Stimulated activated CD4-positive, alpha-beta T cell treated with anti-CD3 and anti-CD28 coated beads, Interleukin-15, amount 100 ng/mL, for 48 hours (primary cell): ENCODE measurements at places on chromosomes 5 and 9.
A peak's percentile ranks its signal among the peaks of the same experiment; 100 is the strongest.

- DNase-seq: no peak
These were observed 43.8 kb downstream of the SPRY4 start for GRCh38 chr5:142281008-142281367.

DNA sequence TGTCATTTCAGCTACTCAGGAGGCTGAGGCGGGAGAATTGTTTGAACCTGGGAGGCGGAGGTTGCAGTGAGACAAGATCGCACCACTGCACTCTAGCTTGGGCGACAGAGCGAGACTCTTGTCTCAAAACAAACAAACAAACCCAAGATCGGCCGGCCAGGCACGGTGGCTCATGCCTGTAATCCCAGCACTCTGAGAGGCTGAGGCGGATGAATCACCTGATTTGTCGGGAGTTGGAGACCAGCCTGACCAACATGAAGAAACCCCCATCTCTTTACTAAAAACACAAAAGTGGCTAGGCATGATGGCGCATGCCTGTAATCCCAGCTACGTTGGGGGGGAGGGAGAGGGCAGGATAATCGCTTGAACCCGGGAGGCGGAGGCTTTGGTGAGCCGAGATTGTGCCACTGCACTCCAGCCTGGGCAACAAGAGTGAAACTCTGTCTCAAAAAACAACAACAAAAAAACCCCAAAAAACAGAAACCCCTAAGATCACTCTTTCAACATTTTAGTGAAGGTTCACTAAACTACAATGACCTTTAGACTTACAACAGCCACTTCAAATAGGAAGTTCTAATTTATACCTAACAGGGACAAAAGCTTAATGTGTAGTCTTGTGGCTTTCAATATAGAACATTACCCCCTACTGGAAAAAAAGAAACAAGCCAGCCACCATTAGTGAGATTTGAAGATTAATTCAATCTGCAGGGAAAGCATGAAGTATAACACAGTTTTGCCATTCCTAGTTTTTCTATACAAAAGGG is 7.0 kb downstream of the HSPA9 start:
- no peak for DNase-seq

DNA sequence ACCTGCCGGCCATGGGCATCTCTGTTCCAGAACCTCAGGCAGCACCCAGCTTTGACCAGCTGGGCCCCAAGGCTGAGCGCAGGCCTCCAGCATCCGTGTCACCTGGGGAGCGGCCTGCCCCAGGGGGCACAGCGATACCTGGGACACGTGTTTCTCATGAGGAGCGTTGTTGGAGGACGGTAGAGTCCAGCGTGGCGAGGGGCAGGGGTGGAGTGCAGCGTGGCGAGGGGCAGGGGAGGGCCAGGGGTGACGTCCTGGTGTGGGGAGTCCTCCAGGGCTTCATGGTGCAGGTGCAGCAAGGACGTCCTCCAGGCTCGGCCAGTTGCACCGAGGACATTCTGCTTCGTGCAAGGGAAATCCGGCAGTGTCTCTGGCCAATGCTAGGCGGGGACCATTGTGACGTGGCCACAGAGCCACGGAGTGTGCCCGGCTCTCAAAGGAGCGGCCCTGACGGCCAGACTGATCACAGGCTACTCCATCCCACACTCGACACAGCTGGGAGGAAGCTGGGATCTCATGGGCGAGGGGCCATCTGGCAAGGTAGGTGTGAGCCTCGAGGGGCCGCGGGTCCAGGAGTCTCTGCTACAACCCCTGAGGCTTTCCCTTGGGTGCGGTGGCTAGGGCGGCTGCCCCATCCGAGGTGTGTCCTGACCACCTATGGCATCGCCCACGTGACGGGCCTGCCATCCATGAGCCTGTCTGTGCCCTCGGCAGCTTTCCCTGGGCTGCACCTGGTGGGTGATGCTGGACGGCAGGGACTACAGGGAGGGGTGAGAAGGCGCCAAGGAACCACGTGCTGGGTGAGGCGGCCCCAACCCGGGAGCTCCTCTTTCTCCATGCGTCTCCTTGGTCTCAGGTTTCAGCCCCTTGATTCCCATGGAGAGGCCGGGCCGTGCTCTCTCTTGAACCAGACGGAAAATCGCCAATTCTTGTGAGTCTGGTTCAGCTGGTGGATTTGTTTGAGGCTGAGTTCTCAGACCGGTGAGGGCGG is 33.8 kb downstream of the SLC9A3 start:
- DNase-seq: no peak

DNA sequence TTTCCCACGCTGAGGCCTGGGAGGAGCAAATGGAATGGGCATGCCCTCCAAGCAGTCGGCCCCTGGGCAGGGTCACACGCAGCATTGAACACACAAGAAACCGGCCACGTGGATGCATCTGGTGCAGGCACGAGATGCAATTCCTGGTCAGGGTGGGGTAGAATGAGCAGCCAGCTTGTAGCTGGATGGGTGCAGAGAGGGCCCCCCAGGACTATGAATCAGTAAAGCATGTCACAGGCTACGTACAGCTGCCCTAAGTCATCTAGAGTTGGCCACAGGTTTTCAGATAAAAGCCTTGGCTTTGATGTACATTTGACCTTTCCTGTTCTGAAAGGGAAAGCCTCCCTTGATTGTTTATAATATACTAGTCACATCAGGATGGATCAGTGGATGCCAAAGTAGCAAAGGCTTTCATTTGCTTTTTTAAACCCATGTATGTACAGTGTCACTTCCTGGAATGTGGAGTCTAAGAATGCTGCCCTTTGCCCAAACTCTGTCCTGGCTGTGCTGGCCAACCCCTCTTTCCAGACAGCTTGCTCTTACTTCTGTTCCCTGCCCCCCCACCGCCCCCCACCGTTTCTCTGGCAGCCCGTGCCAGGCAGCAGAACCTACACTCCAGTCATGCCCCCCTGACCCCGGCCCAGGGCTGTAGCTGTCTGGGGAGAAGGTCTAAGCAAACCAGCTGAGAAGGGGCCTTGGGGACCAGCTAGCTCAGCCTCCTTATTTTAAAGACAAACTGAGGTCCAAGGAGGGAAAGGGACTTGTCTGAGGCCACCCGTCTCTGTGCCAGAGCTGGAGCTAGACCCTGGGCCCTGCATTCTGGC is 169.2 kb downstream of the HSPA4 start:
- DNase-seq: no peak

- no peak for DNase-seq
These were observed 348.8 kb downstream of the HTR1A start for GRCh38 chr5:63613442-63613841.

DNA sequence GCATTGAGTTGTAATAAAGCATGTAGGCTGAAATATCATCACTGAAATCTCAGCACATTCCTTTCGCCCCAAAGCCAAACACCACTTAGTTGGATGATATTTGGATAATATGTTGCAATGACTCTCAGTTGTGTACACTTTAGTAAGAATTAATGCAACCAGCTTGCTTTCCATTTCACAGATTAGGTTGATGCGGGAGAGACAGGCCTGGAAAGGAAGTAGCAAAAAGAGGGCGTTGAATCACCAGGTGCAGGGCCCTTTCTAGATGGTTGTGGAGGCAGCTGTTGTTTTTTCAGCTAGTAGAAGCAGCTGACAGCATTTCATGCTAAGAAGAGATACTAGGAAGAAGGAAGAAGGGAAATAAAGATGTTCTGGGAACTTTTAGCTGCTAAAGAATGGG is 30.9 kb downstream of the DMRT3 start:
- no peak for DNase-seq

- no peak for DNase-seq
These were observed at the start of gene GFI1B for GRCh38 chr9:132978451-132979131. Gene GFI1B, plus strand, starts transcription at chr9:132978694. Its CDS starts 7,985 bp downstream, at chr9:132986679.

DNA sequence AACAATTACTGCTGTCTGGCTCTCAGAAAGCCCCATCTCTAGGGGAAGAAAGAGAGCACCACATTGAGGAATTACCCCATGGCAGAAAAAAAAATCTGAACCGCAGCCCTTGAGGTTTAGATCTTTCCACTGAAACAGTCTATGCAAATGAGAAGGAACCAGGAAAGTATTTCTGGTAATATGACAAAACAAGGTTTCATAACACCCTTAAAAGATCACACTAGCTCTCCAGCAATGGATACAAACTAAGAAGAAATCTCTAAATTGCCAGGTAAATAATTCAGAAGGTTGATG is 427.1 kb downstream of the PRELID2 start:
- DNase-seq: no peak

DNA sequence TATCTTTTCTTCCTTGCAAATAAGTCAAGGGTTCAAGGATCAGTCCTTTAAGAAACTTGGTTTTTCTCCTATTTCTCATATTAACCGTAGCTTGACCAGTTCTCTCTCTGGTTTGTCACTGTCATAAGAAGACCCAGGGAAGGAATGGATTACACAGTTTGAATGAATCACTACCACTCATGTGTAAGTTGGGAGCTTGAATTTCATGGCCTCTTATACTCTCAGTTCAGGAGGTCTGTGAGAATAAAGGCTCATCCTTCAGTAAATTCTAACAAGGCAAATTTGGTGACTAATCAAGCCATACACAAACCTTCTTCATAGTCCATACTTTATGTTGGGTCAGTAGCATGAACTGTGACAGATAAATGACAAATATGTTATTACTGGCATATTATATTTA is 323.1 kb upstream of the ACTBL2 start:
- no peak for DNase-seq

GRCh38 chr5:16456103-16456832 is 9.3 kb downstream of the ZNF622 start:
- DNase-seq: no peak

- DNase-seq: no peak
These were observed 117.9 kb upstream of the CDH18 start for GRCh38 chr5:20105915-20106314.

DNA sequence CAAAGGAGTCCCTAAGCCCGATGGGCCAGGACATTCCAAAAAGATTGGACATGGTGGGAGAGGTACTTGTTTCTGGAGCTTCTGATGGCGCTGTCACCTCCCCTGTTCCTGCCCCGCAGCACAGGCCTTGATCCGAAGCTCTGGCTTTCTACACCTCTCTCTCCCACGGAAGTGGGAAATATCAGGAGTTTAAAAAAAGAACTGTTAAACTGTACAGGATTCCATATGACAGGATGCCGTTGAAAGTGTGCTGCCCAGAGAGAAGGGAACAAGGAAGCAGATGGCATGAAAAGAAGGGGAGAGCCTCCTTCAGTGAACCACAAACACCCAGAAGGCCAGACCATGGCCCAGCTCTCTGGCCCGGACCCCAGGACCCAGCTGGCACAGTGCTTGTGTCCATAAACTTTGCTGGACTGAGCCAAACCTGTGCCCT is 26.8 kb upstream of the SLC2A8 start:
- DNase-seq: no peak

- DNase-seq: no peak
These were observed 289.1 kb upstream of the EDIL3 start for GRCh38 chr5:84673785-84674184.

DNA sequence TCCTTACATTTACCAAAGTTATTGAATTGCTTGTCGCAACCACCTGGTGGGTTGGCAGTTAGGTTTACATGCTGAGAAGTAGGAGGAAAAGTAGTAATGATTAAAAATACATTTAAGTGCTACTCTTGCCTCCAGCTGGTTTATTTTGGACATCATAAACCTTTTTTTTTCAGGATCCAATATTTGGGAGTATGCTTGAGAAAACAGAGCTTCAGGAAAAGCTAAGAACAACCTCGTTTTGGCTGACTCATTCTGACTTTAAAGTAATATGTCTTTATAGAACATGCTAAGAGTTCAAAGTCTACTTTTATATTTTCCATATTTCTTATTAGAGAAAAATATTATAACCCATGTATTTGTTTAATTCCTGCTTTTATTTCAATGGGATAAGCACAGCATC is 41.7 kb upstream of the BNC2 start:
- no peak for DNase-seq

DNA sequence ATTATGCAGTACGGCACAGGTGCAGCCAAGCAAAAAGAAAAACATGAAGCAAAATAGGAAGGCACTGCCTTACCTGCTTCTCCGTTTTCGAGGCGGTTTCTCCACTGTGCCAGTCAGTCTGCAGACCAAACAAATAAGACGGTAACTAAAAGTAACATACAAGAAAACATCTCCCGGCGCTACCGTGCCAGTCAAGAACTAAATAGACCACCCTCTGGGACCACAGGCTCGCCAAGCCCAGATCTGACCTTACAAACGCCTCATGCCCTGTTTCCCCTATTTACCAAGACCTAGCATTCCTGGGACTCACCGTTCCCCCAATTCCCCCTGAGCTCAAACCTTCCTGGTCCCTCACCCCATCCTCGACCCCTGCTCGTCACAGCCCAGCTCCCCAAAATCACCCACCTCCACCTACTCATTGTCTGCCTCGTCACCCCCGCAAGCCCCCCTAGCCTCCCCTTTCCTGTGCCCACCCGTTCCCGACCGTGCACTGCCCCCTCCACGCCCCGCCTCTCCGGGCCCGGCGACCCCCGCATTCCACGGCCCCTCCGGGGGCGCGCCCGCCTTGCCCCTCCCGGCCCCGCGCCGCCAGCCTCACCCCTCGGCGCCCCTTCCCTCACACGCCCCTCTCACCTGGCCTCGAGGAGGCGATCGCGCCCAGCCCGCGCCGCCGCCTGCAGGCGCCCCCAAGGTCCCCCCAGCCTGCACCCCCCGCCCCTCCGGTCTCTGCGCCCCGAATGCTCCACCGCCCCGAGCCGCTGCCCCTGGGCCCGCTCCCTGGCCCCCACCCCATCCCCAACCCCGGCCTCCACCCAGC is 560 bp downstream of the SCAI start:
- DNase-seq: no peak

DNA sequence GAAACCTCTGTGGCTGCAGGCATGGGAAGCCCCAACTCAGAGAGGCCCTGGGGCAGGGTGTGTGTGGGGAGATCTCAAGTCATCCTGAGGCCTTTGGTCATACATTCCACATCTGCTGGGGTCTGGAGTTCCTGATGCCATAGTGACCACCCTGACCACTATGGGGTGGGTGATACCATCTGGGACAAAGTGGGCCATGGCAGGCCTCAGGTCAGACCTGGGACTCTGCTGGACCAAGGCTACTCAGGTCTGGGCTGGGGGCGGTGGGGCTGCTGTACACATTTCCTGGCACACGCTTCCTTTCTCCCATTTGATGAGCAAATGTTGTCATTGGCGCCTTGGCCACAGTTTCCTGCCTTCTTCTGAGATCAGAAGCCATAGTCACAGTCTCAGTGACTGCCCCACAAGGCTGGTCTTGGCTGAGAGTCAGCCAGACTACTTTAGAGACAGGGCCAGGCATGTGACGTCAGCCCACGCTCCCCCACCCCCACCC is 15.1 kb upstream of the ACSL6 start:
- DNase-seq: peak; percentile 45

DNA sequence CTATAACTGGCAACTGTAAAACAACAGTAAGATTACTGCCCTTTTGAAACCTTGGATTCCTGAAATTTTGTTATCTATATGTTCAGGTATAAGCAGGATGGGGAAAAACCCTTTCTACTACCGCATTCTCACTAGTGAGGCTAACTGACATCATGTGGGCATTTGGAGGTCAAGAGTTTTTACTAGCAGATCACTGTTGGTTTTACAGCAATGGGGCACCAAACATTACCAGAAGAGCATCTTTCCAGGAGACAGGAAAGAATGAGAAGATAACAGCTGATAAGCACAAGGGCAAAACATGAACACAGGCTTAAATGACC is 20.9 kb upstream of the TTC33 start:
- DNase-seq: no peak
